MV-4-11 (cell line): ENCODE measurements at places on chromosomes 13 and 19.

DNA sequence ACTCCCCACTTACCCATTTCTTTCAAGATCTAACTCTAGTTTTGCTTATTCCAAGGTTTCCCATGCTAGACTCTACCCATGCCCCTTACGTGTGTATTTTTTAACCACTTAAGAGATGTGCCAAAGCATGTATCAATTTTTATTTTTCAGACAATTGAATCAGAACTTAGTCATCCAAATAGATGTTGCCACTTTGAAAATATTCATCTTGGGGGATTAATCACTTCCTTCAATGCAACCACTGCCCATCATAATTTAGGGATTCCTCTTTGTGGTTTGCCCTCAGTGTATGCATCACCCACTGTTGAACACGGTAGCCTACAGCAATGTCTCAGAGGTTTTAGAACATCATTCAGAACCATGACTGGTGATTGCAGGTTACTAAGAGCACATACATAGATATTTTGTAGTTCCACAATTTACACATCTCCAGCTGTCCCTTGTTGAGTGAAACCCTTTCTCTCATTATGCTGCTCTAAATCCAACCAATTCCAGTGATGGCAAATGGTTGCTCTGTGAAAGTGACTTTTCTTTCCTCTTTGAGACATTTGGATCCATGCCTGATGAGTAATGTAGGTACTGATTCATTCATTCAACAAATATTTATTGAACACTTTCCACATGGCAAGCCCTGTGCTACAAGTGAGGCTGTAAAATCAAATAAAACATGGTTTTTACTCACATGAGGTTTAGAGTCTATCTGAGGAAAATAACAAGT is 60.6 kb upstream of the SERP2 start:
- no peak for DNase-seq

DNA sequence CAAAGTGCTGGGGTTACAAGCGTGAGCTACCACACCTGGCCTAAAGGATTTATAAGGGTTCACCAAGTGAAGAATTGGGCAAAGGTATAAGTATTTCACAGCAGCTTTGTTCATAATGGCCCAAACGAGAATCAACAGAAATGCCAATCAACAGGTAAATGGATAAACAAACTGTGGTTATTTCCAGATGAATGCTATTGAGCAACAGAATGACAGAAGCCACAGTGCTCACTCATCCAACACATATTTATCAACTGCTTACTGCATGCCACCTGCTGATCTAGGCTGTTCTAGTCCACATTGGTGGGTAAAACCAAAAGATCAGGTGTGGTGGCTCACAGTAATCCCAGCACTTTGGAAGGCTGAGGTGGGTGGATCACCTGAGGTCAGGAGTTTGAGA is 27.7 kb downstream of the CACNA1A start:
- DNase-seq, result no peak

- DNase-seq, result no peak
These were observed 74.2 kb downstream of the TRPM4 start for GRCh38 chr19:49231804-49232203.

DNA sequence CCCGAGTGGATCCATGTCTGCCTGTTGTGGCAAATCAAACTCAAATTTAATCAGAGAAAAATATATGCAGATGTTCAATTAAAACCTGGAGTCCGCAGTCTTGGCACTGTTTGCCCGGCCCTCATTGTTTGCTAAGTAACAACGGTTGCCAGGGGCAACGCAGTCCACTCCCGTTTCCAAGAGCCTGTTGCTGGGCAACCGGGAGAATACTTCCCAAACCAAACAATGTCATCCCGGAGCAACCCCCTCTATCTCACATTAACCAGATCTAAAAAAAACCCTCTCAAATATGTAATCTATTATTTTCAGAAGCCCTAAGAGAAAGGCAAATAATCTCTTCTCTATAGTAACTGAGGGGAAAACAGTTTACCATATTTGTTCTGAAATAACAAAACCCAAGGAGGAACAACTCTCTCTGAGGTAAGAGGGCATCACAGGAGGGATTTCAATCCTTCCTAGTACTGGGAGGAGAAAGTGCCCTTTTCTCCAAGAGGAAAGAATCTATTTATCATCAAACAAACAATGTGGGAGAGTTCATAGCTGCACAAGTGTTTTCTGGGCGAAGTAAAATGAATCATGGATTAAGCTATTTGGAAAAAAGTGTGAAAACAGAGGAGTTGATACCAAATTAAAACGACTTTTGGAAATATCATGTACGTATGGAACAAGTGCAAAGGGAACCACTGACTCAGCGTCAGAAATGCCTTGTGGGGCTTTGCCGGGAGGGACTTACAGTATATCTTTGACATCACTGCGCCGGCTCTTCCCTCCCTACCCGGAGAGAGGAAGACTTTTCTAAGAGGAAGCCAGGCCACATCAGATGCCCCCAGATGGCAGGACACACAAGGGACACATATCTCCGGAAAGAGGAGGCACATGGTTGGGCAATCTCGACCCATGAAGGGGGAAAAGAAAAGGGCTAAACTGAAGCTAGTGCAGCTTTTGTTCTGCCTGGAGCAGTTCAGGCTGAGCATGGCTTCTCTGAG is 43.3 kb downstream of the RFX2 start:
- peak; percentile 97 for DNase-seq

- peak; percentile 49 for DNase-seq
These were observed 5.1 kb upstream of the ZNF77 start for GRCh38 chr19:2949939-2950285.
